ENCODE measurements at places on chromosomes 2 and 18.

DNA sequence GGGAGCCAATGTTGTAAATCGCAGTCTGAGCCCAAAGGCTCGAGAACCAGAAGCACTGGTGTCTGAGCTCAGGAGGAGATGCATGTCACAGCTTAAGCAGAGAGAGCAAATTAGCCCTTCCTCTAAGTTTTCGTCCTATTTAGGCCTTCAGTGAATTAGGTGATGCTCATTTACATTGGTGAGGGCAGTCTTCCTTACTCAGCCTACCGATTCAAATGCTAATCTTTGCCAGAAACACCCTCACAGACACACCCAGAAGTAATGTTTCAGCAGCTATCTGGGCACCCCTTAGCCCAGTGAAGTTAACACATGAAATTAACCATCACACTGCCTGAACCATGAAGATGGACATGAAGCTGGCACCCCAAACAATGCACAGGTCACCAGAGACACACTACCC lies 385.1 kb downstream of the STK39 start:
- no peak for DNase-seq

GRCh38 chr2:220504938-220505503 lies 877.6 kb downstream of the SLC4A3 start:
- peak; percentile 90 for DNase-seq

GRCh38 chr2:170454471-170455372 lies 260.4 kb upstream of the SP5 start:
- DNase-seq = no peak

GRCh38 chr18:7941533-7941932 lies 374.4 kb downstream of the PTPRM start:
- DNase-seq = no peak

DNA sequence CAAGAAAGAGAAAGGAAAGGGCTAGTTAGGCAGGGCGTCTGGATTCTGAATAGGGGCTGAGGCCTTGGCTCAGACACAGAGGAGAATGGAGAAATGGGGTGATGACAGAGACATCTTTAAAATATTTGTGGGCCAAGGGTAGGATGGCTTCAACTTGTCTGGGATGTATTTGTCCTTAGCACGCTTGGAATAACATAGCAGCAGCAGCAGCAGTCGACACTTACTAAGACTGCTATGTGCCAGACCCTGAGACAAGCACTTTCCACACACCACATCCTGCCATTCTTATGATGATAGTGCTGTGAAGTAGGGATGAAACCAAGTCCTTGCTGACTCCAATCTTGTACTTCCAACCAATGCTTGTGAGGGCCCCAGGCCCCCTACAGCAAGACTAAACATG lies 2.6 kb downstream of the IL1RL1 start:
- DNase-seq = no peak

DNA sequence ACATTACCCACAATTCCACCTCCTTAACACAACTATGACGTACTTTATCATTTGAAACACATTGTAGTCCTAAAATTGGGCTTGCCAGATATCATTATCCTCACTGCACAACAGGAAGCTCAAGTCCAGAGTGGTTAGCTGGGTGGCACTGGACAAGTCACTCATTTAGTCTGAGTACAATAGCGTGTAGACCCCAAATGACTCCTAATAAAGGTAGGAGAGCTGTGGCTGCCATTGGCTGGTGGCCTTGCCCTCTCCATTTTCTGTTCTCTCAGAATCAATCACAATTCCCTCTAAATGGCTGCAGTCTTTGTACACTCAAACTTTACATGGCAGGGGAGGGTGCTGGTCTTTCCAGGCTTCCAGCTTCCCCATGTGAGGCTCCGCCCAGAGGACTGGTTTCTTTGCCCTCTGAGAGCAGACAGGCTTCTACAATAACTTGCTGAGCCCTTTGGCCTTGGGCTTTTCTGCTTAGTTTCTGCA lies 11.7 kb downstream of the PSTPIP2 start:
- DNase-seq = no peak

- peak; percentile 77 for DNase-seq
These were observed 3.5 kb upstream of the BCL2 start for GRCh38 chr18:63322908-63323634.

- DNase-seq = no peak
These were observed 102.2 kb downstream of the PDE1A start for GRCh38 chr2:182324665-182325064.

- DNase-seq = no peak
These were observed 100.8 kb upstream of the MAP2 start for GRCh38 chr2:209322905-209323512.

DNA sequence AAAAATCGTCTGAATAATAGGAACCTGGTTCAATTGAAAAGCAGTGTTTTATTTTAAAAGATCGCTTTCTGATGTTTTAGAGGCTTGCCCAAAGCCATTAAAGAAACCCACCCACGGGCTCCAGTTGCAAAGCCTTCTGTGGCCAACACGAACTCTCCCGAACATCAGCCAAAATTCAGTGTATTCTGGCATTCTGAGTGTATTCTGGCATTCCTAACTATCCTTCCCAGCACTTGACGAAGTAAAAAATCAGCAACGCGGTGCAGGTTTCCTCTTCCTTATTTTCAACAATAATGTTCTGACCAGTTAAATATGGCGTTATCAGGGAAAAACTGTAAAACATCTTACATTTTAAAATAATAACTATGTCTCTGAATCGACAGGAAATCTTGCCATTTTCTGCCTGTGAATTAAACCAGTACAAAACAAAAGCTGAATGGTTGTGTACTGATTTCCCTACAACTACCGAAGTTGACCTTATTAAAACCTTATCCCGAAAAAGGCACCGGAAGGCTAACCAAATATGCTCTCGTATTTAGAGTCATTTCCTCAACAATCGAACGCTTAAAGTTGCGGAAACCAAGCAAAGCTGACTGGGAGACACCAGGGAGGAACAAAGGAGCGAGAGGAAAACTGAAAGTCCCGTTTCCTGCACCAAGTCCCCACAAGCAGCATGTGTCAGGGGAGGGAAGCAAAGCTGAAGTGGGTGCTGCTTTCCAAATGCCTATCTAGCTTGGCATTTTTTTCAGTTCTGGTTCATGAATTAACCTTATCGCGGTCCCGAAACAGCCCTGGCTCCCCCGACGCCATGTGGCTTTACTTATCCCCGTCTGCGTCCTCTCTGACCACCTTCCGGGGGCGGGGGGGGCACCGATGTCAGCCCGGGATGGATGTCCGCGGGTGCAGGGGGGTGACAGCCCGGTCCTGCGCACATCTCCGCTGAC lies 44.3 kb downstream of the ZNF516 start:
- DNase-seq = peak; percentile 79

DNA sequence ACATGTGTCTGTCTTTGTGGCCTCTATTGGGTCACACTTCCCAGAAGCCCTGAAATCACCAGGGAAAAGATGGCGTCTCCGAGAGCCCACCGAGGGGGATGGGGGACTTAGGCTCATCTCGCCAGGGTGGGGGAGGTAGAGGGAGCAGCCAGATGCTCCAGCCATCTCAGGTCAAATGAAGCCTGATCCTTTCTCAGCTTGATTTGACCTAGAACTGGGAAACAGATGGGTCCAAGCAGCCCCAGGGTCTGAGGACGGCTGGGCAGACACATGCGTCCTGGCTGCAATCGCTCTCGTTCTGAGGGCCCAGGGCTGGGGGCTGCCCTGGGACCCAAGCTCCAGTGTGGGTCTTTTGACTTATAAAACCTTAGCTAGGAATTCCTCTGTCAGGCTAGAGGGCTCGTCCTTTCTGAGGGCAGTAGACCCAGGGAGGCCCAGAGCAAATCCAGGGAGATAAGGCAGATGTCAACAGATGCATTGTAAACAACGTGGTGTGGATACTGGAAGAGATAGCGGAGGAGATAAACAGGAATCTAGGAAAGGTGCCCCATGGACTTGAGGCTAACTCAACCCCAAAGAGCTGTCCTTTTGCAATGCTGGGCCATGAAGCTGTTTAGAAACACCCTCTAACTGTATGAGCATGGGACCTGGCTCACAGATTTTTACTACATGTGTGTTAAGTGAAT lies 127.7 kb downstream of the MYCN start:
- DNase-seq = no peak

- no peak for DNase-seq
These were observed 112.8 kb downstream of the CDC42EP3 start for GRCh38 chr2:37558623-37559022.

GRCh38 chr2:75140288-75140687 lies 59.0 kb downstream of the TACR1 start:
- DNase-seq = no peak

- DNase-seq = no peak
These were observed 102.1 kb downstream of the CRACDL start for GRCh38 chr2:98833917-98834263.

DNA sequence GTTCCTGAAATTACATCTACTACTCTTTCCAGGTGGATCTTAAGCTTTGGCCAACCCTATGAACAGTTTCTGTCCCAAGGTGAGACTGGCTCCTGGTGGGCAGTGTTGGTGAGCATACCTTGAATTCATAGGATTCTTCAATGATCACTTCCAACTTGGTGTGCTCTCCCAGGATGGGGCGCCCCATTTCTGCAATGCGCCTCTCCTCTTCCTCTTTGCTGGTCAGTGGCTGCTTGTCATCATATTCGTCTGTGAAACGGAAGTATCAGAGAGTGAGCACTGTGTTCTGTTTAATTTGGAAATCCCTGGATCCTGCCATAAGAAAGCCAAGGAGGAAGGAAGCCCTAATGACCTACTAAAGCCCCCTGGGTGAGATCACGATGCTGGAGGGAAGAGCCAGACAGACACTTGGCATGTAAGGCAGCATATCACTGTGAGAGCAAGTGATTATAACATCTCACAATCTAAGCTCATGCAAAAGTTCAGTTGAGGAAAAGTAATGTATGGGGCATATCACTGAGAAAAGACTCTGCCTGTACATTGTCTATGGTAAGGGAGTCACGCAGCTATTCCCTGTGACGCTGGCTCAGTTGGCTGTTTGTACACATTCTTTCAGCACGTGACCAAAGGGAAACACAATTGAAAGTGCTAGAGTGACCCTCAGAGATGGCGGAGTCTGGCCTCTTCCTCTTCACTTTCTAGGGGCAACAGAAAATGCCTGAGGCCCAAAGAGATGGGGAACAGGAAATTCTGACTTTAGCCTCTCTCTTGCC lies 287.0 kb downstream of the SLC8A1 start:
- DNase-seq = no peak

GRCh38 chr2:152560166-152560565 lies 157.1 kb downstream of the PRPF40A start:
- DNase-seq = peak; percentile 85

DNA sequence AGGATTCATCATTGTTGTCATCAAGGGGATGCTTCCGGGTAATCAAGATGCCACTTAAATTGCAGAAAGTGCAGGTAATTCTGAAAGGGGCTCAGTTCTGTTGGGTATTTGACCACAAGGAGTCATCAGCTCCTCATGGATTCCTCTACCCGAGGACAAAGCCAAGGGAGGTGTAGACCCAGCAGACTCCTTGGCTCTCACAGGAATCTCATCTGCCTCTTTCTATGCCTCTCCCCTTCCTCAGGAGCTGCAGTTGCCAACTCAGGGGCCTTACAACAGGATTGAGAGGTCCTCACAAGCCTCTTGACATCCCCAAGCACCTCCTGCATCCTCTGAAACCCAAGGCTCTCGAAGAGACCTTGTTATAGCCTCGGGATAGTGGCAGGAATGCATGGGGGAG lies 44.0 kb downstream of the ITGB6 start:
- peak; percentile 50 for DNase-seq

DNA sequence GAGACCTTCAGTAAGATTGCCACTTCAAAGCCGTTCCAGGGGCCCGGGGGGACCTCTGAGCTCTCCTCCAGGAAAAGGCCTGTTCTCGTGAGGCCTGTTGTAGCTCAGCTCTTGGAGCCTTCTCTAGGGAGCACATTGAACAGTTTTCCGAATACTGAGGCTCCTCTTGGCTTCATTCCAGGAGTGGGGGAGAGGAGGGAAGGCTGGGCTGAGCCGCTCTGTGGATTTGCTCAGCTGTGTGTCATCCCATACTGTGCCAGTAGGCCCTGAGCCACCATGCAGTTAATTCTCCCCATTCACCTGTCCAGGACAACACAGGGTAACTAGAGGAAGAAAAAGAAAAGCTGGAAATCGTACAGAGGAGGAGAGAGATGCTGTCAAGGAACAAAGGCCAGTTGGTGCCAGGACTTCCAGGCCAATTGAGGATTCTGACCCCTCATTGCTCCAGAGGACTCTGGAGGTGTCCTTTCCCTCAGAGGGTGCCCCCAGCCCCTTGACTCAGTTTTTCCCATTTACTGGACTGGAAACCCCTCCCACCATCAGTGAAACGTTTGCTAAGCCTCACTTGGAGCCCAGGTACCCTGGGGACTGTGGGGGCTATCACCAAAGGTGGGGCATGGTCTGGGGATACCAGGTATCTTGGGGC lies 41.4 kb downstream of the HS1BP3 start:
- peak; percentile 22 for DNase-seq

DNA sequence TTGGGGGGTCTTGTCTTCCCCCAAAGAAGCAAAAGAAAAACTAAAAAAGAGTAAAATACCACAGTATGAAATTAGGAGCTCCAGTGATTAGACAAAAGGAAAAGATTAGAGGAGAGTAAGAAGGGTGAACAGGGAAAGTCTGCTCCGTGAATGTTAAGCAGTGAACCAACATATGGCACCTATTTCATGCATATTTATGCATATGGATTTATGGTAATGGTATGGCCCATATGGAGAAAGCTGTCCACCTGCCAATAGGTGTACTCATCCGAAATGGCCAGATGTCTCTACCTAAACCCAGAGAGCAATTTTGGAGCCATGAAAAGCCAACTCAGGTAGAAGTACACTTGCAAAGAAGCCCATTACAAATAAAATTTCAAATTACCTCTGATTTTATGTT lies 404.0 kb upstream of the RAB6C start:
- no peak for DNase-seq

GRCh38 chr18:24043403-24043802 lies 28.8 kb downstream of the TTC39C start:
- no peak for DNase-seq

DNA sequence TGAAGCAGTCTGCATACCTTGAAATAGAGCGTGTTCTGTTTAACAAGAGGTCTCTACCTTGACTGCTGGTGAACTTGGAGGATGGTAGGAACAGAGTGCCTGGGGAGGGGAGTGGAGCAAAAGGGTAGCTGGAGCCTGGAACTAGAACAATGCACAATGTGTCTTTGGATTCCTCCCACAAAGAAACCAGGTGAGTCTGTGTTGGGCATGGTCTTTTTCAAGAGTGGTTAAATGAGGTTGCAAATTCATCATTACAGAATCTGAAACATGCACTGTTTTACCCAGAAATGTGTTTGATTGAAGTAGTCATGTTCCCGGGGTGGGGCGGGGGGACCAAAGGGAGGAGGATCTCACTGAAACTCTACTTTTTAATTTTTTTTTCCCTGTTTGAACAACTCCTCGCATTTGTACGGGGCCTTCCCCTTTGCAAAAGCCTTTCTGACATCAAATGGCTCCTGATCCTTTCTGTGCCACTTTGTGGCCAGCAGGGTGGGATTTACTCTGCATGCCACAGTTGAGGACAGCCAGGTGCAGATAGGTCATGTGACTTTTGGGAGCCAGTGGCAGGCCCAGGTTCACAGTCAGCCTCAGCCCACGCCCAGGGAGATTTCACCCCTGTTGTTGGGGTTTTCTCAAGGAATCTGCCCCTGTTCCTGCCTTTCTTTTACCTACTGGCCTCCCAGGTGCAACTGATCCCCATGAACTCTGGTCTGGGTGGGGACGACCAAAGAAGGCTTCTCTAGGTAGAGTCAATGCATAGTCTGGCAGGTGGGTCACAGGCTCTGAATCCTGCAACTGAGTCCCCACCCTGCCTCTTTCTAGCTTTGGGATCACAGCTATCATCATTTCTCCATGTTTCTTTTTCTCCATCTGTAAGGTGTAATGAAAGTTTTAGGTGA lies 28.2 kb downstream of the MYCN start:
- DNase-seq = no peak

- no peak for DNase-seq
These were observed 192.6 kb downstream of the CD226 start for GRCh38 chr18:69755041-69755440.

GRCh38 chr2:231708773-231709635 lies 679 bp downstream of the PTMA start:
- peak; percentile 52 for DNase-seq
